NCI-H526 (cell line): ENCODE measurements at places on chromosomes 12 and 14.

GRCh38 chr12:126627596-126627995, 1562.4 kb downstream of the AACS start:
- DNase-seq: no peak

GRCh38 chr12:130227641-130228040, 65.4 kb downstream of the FZD10 start:
- no peak for DNase-seq

DNA sequence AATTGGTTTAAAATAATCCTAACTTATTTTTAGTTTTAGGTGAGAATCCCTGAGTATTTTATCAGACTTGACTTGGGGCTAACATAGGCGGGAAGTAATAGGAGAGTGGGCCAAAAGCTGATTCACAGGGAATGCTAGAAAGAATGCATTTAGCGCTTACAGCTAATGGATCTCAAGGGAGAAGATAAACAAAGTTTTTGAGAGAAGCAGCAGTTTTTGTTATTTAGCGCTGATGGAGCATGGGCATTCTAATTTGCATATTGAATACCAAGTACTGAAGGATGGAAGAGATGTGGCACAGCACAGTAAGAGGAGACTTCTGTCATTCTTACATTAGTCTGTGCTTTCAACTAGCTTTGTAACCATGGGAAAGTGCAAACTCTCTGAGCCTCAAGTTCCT, 436.0 kb upstream of the FBXO33 start:
- no peak for DNase-seq

DNA sequence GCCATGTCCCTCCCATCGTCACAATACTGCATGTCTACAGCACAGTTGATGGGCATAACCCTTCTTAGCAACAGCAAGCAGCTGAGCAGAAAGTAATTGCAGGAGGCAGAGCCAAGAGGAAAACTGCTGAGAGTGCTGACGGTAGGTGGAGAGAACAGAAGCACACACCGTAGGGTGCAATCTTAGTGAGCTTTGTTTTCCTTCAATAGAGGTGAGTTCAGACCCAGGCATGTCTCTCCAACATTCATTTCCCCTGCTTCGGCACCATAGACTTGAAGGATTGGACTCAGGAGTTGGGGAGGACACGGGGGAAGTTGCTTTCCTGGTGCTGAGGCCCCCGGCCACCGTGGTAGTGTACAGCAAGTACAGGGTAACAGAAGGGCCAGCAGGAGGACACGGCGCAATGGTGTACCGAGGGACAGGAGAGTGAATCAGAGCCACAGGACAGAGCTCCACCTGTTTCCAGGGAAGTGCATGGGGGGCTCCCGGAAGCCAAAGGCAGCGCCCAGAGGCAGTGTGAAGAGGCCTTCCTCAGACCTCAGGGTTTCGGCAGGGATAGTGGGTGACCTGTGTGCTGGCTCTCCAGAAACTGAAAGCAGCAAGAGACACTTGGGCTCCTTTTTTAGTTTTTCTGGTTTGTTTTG, 36.3 kb upstream of the SINHCAF start:
- peak; percentile 50 for DNase-seq

GRCh38 chr14:20988717-20989470, 886 bp upstream of the METTL17 start:
- no peak for DNase-seq

GRCh38 chr12:45681465-45681864, 48.0 kb upstream of the ARID2 start:
- no peak for DNase-seq

DNA sequence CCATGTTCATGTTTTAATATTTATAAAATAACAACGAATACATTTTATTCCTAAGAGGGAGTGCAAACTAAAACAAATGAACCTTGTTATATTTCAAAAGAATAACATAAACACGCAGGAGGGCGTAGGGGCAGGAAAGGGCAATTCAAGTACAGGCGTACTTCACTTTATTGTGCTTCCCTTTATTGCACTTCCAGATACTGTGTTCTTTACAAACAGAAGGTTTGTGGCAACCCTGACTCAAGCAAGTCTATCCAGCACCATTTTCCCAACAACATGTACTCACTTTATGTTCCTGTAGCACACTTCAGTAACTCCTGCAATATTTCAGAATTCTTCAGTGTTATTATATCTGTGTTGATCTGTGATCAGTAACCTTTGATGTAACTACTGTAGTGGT, 84.6 kb upstream of the PLEKHA5 start:
- DNase-seq: no peak

- no peak for DNase-seq
Observed at GRCh38 chr12:6813363-6813762, 8.3 kb upstream of the GPR162 start.

DNA sequence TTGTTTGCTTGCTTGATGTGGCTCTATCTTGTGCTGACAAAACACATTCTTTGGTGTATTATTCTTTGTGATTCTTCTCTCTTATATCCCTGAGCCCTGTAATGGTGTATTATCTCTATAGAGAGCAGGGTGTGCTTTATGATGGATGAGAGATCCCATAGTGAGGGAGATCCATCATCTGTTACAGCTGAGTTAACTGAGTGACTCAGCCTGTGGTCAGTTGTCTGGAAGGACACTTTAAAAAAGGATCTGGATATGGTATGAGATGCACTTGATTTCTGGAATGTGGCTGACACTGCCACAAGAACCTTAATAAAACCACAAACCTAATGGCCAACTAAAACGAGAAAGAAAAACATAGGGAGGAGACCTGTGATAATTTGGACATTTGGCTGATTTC, 461.4 kb upstream of the SYT1 start:
- DNase-seq: no peak

DNA sequence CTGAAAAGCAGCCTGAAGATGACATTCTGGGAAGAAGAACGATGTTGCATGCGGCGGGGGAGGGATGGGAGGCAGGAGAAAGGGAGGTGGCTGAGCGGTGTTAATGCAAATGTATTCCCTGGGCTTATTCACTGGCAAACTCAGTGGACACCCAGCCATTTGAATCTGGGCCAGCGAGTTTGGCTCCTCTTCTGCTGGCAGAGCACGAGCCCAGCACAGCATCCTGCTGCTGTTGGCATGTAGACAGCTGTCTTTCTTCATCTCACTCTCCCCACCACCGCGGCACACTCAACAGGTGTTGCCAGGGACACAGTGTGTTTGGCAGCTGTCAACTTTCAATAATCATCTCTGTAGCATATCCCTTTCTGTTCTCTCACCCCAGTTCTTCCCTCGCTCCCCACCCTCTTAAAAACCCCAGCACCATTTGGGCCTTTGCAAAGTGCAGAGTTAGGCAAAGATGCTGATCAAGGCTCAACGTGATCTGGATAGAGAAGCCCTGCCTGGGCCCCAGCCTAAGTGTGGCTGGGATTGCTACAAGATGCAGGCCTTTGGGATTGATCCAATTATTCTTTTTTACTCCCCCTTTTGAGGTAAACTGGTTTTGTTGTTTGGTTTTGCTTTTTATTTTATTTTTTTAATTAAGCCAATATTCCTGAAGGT, 131.9 kb downstream of the EXOC5 start:
- DNase-seq: peak; percentile 54

DNA sequence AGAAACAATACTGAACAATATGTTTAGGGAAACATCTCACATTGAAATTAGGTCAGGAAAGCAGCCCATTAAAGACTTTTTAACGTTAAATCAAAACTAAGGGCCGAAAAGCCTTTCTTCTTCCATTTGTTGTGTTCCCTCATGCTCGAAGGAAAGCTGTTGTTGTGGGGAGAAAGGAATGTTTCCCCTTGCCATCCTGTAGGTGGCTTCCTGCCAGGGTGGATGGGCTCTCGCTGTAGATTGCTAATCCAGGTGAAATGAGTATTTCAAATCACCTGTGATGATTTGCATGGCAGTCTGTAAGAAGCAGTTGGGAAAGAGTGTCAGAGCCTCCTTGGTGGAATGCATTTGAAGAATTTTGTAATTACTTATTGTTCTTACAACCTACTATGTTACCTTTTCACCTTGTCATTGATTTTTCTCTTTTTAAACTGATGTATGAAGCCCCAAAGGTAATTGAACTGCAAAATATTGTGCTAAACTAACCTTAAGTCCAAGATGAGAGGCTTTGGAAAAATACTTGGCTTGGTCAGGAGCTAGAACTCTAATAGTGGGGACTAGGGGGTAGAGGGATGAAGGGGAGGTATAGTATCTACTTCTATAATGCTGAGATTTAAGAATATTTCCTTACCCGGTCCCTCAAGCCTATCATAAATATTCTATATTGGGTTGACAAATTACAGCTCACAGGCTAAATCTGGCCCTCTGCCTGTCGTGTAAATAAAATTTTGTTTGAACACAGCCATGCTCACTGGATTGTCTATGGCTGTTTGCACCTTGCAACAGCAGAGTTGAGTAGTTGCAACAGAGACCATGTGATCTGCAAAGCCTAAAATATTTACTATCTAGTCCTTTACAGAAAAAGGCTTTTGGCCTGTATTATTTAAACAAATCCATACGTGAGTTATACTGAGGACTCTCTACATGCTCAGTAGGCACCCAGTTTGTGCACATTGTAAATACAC, 7.7 kb upstream of the DCP1B start:
- DNase-seq: peak; percentile 84

DNA sequence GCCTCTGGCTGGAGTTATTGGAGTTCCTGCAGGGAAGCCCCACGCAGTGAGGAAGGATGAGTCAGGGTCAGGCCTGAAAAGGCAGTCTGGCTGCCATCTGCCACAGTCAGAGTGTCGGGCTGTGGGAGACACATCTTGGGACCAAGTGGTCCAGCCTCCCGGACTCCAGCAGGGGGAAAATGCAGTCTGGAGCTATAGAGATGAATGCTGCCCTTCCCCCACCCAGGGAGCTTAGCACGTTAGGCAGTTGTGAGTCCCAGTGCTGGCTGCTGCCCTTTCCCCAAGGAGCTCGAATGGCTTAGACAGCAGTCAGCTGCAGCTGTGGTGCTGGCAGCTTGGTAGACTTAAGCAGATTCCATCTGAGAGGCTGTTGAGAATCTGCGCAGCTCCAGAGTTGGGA, 8.2 kb upstream of the NTS start:
- no peak for DNase-seq

DNA sequence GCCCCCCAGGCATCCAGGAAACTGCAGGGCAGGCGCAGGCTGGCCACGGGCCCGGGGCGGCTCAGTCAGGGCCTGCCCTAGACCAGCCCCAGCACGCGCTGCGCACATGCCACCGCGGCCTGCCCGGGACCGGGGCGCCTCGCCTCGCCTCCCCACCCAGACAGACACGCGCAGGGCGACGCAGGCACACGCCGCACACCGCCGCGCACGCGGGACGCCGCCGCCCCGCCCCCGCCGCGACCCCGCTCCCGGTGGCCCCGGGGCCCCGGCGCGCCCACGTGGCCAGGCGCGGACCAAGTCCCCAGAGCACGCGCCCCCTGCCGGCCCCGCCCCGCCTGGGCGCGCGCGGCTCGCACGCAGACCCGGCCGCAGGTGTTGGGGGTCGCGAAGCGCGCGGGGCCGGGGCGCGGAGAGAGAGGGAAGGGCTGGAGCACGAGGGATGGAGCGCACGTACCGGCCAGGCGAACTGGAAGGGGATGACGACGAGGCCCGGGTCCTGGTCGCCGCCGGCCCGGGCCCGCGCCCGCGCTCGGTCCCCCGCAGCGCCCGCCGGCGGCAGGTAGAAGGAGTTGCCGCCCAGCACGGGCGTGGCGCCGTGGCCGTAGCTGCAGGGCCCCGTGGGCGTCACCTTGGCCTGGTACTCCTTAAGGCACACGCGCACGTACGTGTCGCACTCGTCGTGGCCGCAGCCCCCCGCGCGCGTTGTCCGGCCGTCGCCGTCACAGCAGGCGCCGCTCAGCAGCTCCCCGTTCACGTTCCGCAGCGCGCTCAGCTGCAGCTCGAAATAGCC, 1.1 kb downstream of the JAG2 start:
- peak; percentile 77 for DNase-seq

DNA sequence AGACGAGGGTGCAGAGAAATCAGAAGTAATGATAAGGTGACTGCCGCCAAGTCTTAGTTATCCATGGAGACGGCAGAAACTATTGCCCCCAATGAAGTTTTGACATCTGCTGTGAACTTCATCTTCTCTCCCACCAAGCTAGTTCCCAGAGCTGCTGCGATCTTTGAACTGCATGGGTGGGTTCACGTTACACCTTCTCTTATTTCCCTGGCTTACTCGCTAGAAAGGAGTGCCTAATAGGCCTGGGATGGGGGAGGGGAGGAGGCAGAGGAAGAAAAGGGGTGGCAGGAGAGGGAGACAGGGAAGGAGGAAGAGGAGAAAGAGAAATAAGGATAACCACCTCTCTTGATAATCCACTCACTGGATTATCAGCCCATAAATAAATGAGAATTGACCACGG, 157.1 kb downstream of the NTF3 start:
- no peak for DNase-seq

- DNase-seq: no peak
Observed at GRCh38 chr12:104643819-104644669, 187.3 kb downstream of the CHST11 start.

DNA sequence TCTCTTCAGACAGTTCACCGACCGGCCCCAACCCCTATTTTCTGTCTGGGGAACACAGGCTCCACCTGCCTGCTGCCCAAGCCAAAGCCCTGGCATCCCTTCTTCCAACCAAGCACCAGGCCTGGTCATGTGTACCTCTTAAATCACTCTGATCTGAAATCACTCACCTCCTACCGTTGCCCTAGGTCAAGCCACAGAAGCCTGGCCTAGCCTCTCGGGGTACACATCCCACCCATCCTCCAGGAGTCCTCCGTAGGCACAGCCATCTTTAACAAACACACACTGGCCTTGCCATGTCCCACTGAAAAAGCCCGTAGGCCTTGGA, 81.8 kb downstream of the IRF2BPL start:
- DNase-seq: no peak

DNA sequence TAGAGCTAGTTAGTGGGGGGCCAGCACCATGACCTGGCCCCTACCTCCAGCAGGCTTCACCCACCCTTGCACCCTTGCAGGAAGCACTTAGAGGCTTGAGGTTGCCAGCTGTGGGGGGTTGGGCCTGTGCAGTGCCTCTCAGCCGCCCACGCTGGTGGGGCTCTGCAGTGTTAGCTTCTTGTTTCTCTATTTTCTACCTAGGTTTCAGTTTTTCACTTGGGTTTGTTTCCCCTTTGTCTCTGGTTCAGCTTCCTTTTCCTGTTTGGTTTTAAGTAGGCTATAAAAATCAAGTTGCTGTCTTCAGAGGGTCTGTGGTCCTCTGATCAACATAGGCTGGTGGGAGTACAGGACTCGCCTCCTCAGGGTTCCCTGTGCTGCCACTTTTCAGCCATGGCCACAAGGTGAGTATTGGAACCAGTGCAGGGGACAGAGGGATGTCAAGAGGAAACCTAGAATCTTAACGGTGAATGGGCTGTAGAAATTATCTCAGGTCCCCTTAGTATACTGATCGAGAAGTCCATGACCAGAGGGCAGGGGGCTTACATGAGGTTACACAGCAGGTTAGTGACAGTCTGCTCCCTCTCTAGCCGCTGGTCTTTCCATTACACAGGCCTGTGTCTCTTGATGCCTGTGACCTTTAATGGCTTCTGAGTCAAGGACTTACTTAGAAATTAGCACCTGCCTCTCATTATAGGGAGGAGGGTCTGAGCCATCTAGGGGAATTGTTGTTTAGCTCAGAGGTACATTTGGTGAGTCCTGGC, at the start of gene EVL:
TSS of gene EVL (plus strand) at position 312 of the 761 bp plus-strand sequence. CDS start at position 391, 79 bp downstream.
- no peak for DNase-seq

DNA sequence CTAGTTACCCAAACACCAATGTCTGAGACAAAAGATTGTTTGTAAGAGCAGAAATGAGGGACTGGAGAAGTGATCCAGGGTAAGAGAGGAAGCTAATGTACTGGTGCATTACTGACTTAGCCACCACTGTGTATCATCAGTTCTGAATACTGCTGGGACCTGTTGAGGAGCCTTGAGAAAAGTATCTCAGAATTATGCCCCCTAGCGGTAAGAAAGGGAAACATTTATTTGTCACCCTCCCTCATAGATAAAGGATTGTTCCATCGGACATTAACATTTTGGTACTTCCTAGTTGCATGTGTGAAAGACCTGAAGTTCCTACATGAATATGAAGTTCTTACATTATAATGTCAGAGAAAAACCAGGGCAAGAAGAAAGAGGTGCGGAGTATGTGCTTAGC, 612.5 kb downstream of the FSCB start:
- DNase-seq: peak; percentile 46
